ENCODE measurements at places on chromosomes 11 and 22.

GRCh38 chr11:125701858-125702621, 21.4 kb upstream of the ACRV1 start:
- DNase-seq, result no peak

DNA sequence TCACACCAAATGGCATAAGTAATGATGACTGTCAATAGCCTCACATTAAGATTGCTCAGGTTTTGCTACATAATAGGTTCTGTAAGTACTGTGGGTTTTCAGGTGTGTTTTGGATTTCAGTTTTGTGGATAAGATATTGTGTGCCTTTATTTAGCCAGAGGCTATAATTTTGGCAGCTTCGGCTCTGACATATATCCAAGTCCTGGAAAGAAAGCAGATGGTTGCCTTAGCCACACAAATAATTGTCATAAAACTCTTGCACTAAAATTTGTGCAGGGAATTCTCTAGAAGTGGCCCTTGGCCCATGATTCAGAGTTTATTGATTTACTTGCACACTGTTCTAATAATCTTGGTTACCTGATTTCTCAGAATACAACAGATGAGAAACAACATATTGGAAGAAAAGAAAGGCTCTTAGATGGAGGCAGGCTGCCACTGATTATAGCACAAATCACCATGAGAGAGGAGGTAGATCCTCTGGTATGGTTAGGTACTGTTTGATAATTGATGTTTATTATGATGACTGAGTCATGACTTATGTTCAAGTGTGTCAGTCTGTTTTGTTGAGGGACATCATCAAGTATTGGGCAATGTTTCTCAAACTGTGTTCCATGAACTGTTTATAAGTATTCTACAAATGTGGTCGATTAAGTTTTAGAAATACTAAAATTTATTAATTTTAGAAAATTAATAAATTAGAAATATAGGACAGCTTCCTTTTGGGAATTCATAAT, 9.6 kb downstream of the REXO2 start:
- no peak for DNase-seq

DNA sequence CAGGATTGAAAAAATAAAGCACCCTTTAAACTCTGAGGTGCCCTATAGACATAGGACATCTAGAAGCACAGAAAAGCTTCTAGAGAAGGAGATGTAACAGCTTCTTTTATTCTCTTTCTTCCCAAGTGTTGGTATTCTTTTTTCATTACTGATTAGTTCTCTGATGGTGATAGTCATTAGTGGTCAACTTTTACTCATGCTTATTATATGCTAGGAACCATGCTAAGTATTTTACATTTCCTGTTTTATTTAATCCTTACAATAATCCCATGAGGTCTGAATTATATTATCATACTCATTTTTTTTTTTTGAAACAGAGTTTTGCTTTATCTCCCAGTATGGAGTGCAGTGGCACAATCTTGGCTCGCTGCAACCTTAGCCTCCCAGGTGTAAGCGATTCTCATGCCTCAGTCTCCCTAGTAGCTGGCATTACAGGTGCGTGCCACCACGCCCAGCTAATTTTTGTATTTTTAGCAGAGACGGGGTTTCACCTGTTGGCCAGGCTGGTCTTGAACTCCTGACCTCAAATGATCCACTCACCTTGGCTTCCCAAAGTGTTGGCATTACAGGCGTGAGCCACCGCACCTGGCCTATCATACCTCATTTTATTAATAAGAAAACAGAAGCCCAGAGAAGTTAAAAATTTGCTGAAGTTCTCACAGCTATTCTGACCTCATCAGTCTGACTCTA, 3.0 kb downstream of the C11orf52 start:
- DNase-seq, result no peak

DNA sequence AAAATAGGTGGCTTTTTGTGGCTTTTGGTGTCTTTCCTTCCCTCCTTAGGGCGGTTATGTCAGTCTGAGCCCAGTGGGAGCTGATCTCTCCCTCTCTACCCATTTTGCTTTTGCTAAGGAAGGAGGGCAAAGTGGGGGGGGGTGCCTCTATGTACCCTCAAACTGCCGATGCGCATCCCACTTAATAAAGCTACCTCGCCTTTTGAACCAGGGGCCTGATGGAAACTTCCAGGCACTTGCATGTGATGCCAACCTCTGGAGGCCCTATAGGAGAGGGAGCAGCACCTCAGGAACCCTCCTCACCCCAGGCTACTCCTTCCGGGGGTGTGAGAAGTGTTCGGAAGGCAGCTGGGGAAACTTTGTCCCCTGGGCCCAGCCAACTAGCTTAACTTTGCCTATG, 97.0 kb upstream of the HSD17B12 start:
- DNase-seq, result no peak

DNA sequence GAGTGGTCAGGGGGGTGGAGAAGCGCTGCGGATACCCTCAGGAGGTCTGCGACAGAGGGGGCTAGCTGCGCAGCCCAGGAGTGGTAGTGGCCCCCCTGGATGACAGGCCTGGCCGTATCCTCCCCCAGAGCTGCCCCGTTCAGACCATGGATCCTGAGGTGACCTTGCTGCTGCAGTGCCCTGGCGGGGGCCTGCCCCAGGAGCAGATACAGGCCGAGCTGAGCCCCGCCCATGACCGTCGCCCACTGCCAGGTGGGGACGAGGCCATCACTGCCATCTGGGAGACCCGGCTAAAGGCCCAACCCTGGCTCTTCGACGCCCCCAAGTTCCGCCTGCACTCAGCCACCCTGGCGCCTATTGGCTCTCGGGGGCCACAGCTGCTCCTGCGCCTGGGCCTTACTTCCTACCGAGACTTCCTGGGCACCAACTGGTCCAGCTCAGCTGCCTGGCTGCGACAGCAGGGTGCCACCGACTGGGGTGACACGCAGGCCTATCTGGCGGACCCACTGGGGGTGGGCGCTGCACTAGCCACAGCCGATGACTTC, 505 bp downstream of the NUDT22 start:
- peak; percentile 70 for DNase-seq

- DNase-seq, result peak; percentile 54
Measured at GRCh38 chr11:86800076-86800959, at the start of gene PRSS23. PRSS23 (plus strand) TSS chr11:86800542; CDS start chr11:86807644, 7,102 bp downstream.

GRCh38 chr22:28885939-28886338, 2.6 kb downstream of the ZNRF3 start:
- no peak for DNase-seq

- no peak for DNase-seq
Measured at GRCh38 chr11:122030286-122030685, 85.7 kb downstream of the BLID start.

GRCh38 chr11:2481253-2481652, 36.4 kb downstream of the KCNQ1 start:
- peak; percentile 46 for DNase-seq

GRCh38 chr22:17789379-17790200, 15.3 kb upstream of the BID start:
- DNase-seq, result no peak

DNA sequence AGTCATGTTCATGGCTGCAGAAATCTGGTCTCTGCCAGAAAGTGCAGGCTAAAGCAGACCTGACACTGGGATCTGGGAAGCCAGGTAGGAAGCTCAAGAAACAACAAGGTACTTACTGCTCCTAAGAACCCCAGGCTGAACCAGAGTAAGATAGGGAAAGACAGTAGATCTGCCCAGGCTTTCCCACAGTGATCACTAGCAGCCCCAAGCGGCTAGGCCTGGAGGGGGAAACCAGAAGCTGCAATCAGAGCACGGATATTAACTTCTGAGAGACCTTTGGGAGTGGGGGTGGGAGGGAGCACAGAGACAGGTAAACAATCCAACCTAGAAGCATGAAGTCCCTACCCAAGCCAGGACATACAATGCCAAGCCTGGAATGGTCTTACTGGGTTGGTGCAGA, 135.2 kb upstream of the C11orf58 start:
- no peak for DNase-seq

- DNase-seq, result peak; percentile 46
Measured at GRCh38 chr22:38871360-38872171, 450 bp downstream of the CBX6 start.

GRCh38 chr11:9738116-9738515, 74.2 kb downstream of the SWAP70 start:
- no peak for DNase-seq

GRCh38 chr11:57815877-57816276, 54.3 kb downstream of the CTNND1 start:
- no peak for DNase-seq

GRCh38 chr11:31340903-31341572, 28.5 kb downstream of the DCDC1 start:
- DNase-seq, result peak; percentile 7

- no peak for DNase-seq
Measured at GRCh38 chr11:123000721-123001120, 19.1 kb upstream of the BSX start.

- DNase-seq, result no peak
Measured at GRCh38 chr11:121581607-121582006, 128.8 kb upstream of the SORL1-AS1 start.

GRCh38 chr11:2128130-2128510, 11.1 kb downstream of the IGF2 start:
- DNase-seq, result no peak

DNA sequence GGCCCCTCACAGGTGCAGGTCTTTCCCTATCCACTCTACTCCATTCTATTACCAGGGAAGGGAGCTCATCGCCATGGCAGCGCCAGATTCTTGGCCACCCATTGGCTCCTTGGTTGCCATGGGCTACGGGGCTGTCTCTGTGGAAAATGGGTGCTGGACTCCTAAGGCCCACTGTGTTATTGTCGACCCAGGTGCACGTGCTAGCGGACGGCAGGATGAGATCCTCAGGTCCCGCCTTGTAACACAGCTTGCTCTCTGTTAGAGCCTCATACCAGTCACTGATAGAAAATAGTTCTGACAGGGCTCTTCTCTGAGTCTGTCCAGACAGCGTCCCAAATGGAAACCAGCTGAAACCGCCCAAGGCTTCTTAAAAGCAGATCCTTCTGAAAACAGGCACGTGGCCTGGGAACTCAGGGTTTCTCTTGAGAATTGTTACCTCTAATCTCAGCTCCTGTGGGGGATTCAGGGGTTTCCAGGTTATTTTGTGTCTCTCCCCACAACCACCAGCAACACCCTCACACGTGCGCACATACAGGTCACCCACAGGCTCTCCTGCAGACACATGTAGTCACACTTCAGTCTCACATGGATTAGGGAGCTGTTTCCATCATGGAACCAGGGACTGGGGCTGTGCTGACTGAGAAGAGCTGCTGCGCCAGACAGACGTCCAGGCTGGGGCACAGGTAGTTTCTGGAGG, 1.5 kb downstream of the TUB start:
- no peak for DNase-seq

GRCh38 chr22:29450222-29450621, 11.8 kb downstream of the RFPL1 start:
- no peak for DNase-seq

DNA sequence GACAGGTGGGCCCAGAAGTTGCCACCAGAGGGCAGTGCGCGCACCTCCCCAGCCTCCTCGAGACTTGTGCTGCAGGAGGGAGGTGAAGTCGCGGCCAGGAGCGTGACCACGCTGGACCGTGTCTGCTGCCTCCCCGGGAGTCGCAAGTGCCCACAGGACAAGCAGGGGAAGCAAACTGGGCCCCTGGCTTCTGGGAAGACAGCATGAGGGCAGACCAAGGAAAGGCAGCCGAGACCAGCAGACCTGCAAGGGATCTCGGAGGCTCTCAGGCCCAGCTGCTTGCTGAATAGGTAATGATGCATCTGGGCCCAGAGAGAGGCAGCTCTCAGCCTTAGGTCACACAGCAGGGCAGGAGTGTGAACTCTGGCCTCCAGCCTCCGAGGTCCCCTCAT, 17.0 kb upstream of the IL2RB start:
- peak; percentile 92 for DNase-seq

DNA sequence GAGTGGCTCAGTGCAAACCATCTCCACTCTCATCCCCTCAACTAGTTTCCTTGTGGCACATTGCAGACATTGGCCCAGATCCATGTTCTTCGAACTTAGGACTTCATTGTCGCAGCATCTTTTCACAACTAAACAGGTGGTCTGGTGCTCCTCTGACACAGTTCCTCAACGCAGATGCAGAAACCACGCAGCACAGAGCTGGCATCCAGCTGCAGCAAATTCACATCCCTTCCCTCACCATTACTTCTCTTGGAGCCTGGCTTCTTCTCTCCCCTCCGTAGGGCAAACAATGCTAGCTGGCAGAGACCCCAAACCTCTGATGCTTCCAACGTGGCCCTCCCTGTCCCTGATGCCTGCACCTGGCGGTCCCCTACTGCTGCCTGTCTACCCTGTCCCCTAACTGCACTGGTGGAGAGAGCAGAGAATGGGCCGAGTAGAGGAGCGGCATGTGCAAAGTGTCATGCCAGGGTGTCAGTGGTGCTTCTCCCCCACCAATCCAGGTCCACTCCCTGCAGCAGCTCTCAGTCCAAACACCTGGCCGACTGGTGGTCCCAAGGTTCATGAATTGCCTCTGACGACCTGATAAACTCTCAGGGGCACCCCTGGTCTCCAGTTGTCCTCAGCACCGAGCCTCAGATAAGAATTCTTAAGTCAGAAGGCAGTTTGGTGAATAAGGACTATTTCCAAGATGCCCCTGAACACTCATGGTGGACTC, 18.1 kb downstream of the TMPRSS13 start:
- no peak for DNase-seq

GRCh38 chr11:70734379-70734778, 336.1 kb downstream of the CTTN start:
- no peak for DNase-seq

DNA sequence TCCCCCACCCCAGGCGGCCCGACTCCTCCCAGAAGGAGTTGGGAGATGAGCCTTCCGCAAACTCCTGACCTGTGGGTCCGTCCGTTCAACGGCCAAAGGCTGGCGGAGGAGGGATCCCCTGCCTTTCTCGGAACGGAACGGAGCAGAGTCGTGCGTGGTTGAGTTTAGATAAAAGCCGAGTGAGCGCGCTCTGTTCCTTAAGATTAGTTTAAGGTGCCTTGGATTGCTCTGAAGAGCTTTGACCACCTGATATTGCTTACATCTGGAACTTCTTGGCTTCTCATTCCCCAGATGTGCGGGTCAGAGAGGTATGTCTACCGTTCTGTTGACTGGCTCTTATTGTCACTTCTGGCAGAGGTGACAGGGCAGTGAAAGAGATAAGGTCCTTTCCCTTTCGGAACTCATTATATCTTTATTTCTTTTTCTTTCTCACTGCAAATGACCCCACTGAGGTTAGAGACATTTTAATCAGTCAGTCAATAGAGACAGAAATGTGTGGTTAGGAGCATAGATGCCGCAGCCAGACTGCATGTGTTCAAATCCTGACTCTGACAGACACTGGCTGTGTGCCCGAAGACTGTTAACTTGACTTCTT, at the start of gene TRIM6:
TSS of gene TRIM6 (plus strand) at position 31 of the 595 bp plus-strand sequence. CDS start at position 292, 261 bp downstream.
- peak; percentile 15 for DNase-seq

DNA sequence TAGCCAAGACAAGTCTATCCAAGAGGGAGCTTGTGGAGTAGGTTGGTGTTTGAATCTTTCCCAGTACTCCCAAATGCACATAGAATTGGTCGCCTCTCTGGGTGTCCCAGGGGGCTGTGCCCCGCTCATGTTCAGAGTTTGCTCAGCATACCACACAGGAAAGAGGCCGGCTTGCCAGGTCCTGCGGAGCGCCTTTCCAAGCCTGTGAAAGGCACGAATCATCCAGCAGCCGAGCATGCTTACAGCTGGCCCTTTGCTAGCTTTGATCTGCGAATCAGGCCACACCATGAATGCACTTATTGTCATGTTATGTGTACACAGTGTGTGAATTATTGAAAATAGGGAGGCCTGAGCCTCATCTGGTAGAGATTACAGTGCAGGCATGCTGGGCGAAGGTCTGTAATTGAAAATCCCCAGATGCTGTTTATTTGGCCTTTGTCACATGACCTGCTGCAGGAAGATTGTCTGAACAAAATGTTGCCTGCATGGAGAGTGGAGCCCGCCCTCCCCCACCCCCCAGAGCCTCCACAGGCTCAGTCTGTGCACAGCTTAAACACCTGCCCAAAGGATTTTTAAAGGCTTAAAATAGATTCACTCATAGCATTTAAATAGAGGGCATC, 163.3 kb upstream of the RASSF10 start:
- DNase-seq, result no peak

GRCh38 chr11:95750101-95750500, 39.5 kb downstream of the FAM76B start:
- no peak for DNase-seq
